ENCODE measurements at places on chromosomes 11 and 22. TPM values are rescaled to one million over a fixed set of nuclear protein-coding genes. Genes with fewer than 3 reads are reported as not detected.
A peak's percentile ranks its signal among the peaks of the same experiment; 100 is the strongest.

DNA sequence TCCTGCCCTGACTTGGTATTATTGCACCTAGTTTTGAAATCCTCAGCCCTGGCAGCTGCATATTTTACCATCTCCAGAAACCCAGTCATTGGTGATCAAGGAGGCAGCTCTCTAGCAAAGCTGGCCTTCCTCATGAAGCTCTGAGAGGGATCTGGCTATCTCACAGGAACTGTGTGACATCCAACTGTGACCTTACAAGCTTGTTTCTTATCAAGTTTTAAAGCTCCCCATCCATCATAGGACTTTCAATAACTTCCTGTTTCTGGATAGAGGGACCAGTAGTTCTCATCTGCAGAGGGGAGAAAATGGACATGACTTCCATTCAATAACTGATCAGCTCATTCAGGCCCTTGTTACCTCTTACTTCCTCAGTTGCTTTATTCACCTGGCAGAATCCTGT lies 18.2 kb downstream of the CALCA start:
- no peak for DNase-seq

GRCh38 chr22:30004694-30005093 lies 75.6 kb upstream of the HORMAD2 start:
- peak; percentile 67 for DNase-seq

- peak; percentile 82 for DNase-seq
These were observed 3.4 kb downstream of the TIMM10 start for GRCh38 chr11:57527056-57527631.

CHST1 gene
- 28.9 TPM for total RNA-seq

DNA sequence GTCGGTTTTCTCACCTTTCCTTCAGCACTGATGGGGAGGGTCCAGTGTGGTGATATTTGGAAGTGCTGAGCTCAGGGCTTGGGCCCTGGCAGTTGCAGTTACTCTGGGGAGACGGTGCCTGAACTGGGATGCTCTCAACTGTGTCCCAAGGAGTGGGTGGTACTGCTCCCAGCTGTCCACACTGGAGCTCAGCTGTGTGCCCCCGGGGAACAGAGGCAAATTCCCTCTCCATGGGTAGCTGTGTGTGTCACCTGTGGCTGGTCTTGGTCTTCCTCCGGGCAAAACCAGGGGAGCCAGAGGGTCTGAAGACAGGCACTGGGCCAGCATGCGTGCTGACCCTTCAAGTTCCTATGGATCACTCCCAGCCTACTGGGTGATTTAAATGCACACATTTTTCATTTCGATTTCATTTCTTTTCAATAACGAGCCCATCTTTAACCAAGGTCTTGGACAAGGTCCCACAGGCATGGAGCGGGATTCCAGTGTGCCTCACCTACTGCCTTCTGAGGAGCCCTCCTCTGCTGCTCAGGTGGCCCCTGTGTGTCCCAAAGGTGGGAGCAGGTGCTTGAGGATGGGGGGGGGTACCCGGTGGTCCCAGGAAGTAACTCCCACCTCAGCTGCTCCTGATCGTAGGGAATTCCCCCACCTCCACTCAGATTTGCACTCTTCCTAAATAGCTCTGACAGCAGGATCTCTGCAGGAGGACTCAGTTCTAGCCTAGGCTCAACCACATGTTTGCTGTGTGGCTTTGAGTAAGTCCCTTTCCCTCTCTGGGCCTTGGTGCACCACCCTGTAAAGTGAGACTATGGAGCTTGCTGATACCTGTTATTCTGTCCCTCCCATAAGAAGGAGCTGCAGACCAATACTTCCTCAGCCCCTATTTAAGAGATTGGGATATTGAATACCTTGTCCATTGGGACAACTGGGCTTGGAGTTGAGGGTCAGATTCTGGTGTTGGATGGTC lies 16.8 kb downstream of the PRDM11 start:
- no peak for DNase-seq
